ENCODE measurements at places on chromosomes 5 and 9. TPM values are rescaled to one million over a fixed set of nuclear protein-coding genes. Genes with fewer than 3 reads are reported as not detected.
A peak's percentile ranks its signal among the peaks of the same experiment; 100 is the strongest.

The TNFAIP8 gene
- 117 TPM for total RNA-seq

The FST gene
- total RNA-seq = not detected

- no peak overlapping the region for H3K27ac ChIP-seq
- peaks cover 9% of the 10 kb centered on the region for H3K4me1 ChIP-seq
- no peak for DNase-seq
- no peaks in the 10 kb centered on the region for H3K36me3 ChIP-seq
- H3K27me3 ChIP-seq = no peaks in the 10 kb centered on the region
Measured at GRCh38 chr9:95142315-95142714, 175.2 kb downstream of the FANCC start.

The GSN gene
- 1.1 TPM for total RNA-seq

DNA sequence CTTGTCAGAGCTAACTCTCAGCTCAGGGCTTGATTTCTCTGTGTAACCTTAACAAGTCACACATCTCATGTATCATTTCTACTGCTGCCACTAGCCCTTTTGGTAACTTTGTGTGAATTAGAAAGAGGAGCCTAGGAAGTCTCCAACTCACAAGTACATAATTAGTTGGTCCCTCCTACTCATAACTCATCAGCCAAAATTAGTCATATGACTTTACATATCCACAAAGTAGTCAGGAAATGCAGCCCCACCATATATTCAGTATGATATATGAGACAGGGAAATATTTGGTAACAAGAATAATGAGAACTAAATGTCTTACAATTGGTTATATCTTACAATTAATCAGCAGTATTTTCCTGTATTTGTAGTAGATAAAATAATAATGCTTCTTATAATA is 250.2 kb downstream of the SH3GL2 start:
- no peak overlapping the region for H3K27ac ChIP-seq
- no peak overlapping the region for H3K4me3 ChIP-seq
- H3K36me3 ChIP-seq = no peaks in the 10 kb centered on the region
- H3K4me1 ChIP-seq = no peaks in the 10 kb centered on the region
- DNase-seq = no peak

The LCN12 gene
- total RNA-seq = 2.1 TPM

DNA sequence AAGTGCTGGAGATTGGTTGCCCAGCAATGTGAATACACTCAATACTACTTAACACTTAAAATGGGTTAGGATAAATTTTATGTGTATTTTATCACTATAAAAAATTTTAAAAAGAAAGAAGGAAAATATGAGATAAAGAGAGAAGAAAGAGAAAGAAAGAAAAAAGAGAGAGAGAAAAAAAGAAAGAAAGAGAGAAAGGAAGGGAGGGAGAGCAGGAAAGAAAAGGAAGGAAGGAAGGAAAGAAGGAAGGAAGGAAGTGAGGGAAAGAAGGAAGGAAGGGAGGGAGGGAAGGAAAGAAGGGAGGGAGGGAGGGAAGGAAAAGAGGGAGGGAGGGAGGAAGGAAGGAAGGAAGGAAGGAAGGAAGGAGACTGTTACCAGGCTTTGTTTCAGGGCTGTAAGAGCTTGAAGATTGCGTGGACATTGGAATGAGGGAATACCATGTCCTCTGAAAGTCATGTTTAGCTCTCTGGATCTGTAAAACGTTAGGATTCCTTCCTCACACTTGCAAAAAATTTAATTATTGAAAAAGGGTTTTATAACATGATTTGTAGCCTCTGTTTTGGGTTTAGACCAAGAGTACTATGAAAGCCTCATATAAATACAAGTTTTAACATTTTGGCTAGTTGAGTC is 152.3 kb upstream of the DAP start:
- no peak overlapping the region for H3K4me3 ChIP-seq
- no peaks in the 10 kb centered on the region for H3K36me3 ChIP-seq
- no peaks in the 10 kb centered on the region for H3K27me3 ChIP-seq
- H3K27ac ChIP-seq = no peak overlapping the region
- no peaks in the 10 kb centered on the region for H3K4me1 ChIP-seq

The TTC16 gene
- total RNA-seq = 0.18 TPM

DNA sequence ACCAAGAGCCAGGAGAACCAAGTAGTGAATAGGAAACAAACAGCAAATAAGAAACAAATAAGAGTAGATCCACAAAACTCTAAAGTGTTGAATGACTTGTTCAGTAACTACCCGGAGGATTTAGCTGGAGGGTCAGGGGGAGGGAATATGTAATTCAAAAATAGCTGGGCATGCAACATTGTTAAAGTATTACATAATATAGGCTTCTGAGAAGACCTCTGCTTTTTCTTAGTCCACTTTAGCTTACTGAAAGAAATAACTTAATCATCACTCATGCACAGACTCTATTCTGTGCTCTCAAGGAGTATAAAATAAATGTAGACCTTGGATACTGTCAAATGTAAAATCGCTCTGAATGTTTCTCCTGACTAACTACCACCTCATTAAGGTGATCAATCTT is 183.2 kb upstream of the POU5F2 start:
- H3K27ac ChIP-seq = no peak overlapping the region
- no peaks in the 10 kb centered on the region for H3K4me1 ChIP-seq
- H3K4me3 ChIP-seq = no peak overlapping the region
- no peaks in the 10 kb centered on the region for H3K27me3 ChIP-seq

GRCh38 chr9:79555474-79556089 is 16.2 kb upstream of the TLE4 start:
- H3K36me3 ChIP-seq = no peaks in the 10 kb centered on the region
- no peak overlapping the region for H3K4me3 ChIP-seq
- peaks cover 15% of the 10 kb centered on the region for H3K27me3 ChIP-seq
- no peak overlapping the region for H3K27ac ChIP-seq
- no peak for DNase-seq

GRCh38 chr5:106699198-106699597 is 971.5 kb downstream of the EFNA5 start:
- no peaks in the 10 kb centered on the region for H3K36me3 ChIP-seq
- H3K27me3 ChIP-seq = no peaks in the 10 kb centered on the region
- H3K4me3 ChIP-seq = no peak overlapping the region
- DNase-seq = no peak
- H3K27ac ChIP-seq = no peak overlapping the region

The ZMAT2 gene
- 53.9 TPM for total RNA-seq

The CAMK4 gene
- total RNA-seq = 71.8 TPM

GRCh38 chr5:177123789-177124485 is 9.6 kb upstream of the NSD1 start:
- peaks cover 4% of the 10 kb centered on the region for H3K27me3 ChIP-seq
- H3K4me3 ChIP-seq = no peak overlapping the region
- no peaks in the 10 kb centered on the region for H3K36me3 ChIP-seq

GRCh38 chr9:100601216-100601615 is 23.3 kb downstream of the CAVIN4 start:
- DNase-seq = peak; percentile 25
- no peaks in the 10 kb centered on the region for H3K36me3 ChIP-seq
- H3K4me1 ChIP-seq = peaks cover 15% of the 10 kb centered on the region
- H3K27ac ChIP-seq = no peak overlapping the region
- peaks cover 14% of the 10 kb centered on the region for H3K27me3 ChIP-seq

DNA sequence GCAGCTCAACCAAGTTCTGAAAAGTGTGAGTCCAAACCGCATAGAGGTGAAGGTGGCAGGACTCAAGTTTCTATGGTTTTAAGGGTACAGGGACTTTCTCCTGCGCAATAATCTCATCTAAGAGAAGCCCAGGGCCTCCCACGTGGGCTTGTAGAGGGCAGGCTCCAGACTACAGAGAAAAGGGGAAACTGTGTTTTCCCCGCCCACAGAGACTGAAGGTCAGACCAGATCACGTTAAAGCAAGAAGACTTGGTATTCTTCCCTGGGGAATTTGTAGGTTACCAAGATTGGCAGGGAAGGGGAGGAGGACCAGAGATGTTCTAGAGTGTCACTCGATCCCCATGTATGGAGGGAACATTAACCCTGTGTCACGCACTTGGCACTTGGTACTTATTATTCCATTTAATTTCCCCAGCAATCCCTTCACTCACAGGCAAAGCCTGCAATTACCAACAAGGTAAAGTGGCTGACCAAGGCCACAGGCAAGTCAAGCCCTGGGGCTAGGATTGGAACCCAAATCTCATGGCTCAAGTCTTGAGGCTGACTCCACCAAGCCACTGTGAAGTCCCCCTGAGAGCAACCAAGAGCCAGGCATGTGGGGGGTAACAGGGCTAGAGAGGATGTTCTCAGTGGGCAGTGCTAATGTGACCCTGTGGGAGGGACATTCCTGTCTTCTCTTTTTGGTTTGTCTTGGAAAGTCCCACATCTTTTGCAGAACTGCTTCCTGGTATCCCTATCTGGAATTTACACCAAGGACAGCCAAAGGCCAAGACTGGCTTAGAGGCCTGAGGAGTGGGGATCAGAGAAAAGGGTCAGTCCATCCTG is 18.3 kb upstream of the NEK6 start:
- DNase-seq = no peak
- H3K4me1 ChIP-seq = peaks cover 47% of the 10 kb centered on the region
- H3K27ac ChIP-seq = peak overlapping the region; percentile 54
- H3K27me3 ChIP-seq = peaks cover 1% of the 10 kb centered on the region

- peak overlapping the region; percentile 53 for H3K4me3 ChIP-seq
- no peaks in the 10 kb centered on the region for H3K27me3 ChIP-seq
- peak; percentile 20 for DNase-seq
- no peaks in the 10 kb centered on the region for H3K36me3 ChIP-seq
Measured at GRCh38 chr9:113622600-113623400, 159.3 kb downstream of the RGS3 start.

GRCh38 chr9:105662184-105663104 is at the start of gene TAL2:
TSS of gene TAL2 (plus strand) at chr9:105662457. CDS start at chr9:105662497, 40 bp downstream.
- H3K27me3 ChIP-seq = peaks cover 14% of the 10 kb centered on the region
- no peak within 1 kb of the TSS for H3K27ac ChIP-seq
- H3K36me3 ChIP-seq = no peaks in the 10 kb centered on the region
- H3K4me3 ChIP-seq = no peak within 1 kb of the TSS
- no peak for DNase-seq
- H3K4me1 ChIP-seq = no peaks in the 10 kb centered on the region

The IRX2 gene
- not detected for total RNA-seq

The CORO2A gene
- total RNA-seq = 0.96 TPM

DNA sequence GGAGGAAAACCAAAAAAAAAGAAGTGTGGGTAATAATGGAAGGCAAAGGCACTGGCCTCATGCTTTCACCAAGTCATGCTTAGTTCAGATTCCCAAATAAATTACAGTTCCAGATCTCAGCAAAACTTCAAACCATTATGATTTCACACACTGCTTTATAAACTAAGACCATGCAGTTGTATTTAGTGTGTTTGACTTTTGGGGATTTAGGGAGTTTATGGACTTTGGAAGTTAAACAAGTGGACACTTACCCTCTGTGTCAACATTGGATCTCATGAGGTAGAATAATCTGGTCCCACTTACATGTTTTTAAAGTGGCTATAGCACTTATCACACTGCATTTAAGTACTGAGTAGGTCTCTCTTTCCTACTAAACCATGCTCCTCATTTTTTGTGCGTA is 3.7 kb downstream of the DNAJC25 start:
- H3K4me1 ChIP-seq = peaks cover 45% of the 10 kb centered on the region
- no peak overlapping the region for H3K4me3 ChIP-seq
- no peaks in the 10 kb centered on the region for H3K27me3 ChIP-seq
- peaks cover 32% of the 10 kb centered on the region for H3K36me3 ChIP-seq
- DNase-seq = no peak

The SLC34A3 gene
- total RNA-seq = not detected

The THBS4 gene
- 0.92 TPM for total RNA-seq

DNA sequence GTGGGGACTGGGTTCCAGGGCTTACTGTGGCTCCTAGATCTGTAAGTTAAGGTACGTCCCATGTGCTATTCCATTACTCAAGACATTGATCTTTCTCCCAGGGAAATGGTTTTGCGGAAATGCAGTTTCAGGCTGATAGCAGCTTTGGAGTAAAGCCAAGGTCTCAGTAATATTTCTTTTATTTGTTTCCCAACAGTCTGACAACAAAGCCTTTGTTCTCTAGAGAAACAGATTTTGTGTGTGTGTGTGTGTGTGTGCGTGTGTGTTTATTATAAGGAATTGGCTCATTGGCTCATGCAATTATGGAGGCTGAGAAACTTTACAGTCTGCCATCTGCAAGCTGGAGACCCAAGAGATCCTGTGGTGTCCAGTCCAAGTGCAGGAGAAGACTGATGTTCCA is 12.1 kb upstream of the POC5 start:
- H3K27me3 ChIP-seq = peaks cover 19% of the 10 kb centered on the region
- H3K4me1 ChIP-seq = no peaks in the 10 kb centered on the region
- no peak overlapping the region for H3K27ac ChIP-seq
- no peak overlapping the region for H3K4me3 ChIP-seq
- DNase-seq = no peak

DNA sequence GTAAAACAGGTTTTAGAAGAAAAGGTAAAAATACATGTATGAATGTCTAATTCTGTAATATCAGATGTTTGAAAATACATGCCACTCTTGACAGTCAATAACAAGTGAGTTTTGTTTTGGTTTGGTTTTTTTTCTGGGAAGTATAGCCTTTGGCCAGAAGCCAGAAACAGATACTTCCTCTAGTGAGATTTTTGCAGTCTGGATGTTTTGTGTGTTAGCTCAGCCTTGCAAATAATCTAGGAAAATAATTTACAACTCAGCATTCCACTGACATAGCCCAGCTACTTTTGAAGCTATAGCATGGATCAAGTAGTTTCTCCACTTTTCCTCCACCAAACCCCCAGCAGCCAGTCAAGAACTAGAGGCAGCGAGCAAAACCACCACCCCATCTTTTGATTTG is 56.7 kb downstream of the SLC1A1 start:
- no peak overlapping the region for H3K27ac ChIP-seq
- peaks cover 6% of the 10 kb centered on the region for H3K4me1 ChIP-seq
- peaks cover 4% of the 10 kb centered on the region for H3K27me3 ChIP-seq
- H3K36me3 ChIP-seq = no peaks in the 10 kb centered on the region
- H3K4me3 ChIP-seq = no peak overlapping the region

- H3K4me1 ChIP-seq = peaks cover 41% of the 10 kb centered on the region
- peak overlapping the region; percentile 92 for H3K4me3 ChIP-seq
- peaks cover 31% of the 10 kb centered on the region for H3K36me3 ChIP-seq
- peak overlapping the region; percentile 76 for H3K27ac ChIP-seq
Measured at GRCh38 chr5:270340-270739, 1.1 kb upstream of the PDCD6 start.

The OR5C1 gene
- not detected for total RNA-seq

DNA sequence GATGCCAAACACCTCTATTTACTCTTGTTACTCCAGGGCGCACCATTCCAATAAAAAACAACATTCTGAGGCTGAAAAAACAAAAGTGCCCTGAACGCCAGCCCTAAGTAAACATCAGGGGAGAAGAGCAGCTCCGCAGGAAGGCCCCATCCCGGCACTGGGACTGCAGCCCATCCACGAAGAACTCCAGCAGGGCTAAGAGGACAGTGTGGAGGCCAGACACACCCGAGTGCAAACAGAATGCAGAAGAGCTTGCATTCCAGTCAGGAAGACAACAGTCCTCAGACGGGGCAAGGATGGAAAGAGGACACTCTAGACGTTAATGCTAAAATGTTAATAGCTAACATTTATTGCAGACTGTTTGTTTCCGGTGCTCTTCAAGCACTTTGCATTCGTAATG is 33.0 kb downstream of the FAM240B start:
- no peaks in the 10 kb centered on the region for H3K27me3 ChIP-seq
- H3K27ac ChIP-seq = no peak overlapping the region
- H3K4me3 ChIP-seq = no peak overlapping the region
- H3K4me1 ChIP-seq = peaks cover 9% of the 10 kb centered on the region
- no peak for DNase-seq
- H3K36me3 ChIP-seq = no peaks in the 10 kb centered on the region
